ENCODE measurements at places on chromosomes 2 and 18. TPM values are rescaled to one million over a fixed set of nuclear protein-coding genes. Genes with fewer than 3 reads are reported as not detected.

GRCh38 chr2:10891390-10891789 is 20.3 kb upstream of the KCNF1 start:
- no peak for DNase-seq

DNA sequence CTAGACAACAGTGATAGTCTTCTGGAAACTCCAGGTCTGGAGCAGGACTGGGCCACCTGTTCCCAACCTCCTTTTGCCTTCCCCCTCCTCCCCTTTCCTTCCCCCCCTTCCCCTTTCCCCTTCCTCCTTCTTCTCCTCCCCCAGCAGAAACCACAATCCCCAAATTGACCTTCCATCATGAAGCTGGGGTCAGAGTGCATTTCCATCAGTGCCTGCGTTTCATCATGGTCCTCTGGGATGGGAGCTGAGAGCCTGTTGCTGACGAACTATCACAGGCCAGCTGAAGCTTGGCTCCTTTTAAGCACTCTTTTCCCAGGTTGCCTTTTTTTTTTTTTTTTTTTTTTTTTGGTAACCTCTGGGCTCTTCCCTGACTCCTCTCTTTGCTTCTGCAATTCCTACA is 52.6 kb upstream of the SMAD2 start:
- DNase-seq, result no peak

DNA sequence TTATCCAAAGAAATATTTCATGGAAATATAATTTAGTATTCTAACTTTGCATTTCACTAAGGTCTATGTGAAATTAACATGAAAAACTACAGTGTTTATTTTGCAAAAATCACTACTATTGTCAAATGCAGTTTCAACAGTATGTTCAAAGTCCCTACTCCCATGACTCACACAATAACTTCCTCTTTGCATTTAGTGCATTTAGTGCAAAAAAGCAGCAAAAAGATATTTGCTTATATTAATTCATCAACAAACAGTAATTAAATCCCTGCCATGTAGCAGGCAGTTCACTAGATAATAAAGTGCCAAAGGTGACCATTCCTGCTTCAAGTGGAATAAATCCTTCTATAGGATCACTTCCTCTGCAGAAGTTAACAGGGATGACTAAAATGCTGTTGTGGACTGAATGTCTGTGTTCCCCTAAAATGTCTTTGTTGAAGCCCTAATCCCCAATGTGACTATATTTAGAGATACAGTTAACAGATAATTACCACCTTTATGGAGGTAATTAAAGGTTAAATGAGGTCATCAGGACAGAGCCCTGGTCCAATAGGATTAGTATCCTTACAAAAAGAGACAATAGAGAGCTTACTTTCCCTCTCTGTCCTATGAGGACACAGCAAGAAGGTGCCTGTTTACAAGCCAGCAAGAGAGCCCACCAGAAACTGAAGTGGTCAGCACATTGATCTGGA is 61.7 kb downstream of the STK39 start:
- no peak for DNase-seq

DNA sequence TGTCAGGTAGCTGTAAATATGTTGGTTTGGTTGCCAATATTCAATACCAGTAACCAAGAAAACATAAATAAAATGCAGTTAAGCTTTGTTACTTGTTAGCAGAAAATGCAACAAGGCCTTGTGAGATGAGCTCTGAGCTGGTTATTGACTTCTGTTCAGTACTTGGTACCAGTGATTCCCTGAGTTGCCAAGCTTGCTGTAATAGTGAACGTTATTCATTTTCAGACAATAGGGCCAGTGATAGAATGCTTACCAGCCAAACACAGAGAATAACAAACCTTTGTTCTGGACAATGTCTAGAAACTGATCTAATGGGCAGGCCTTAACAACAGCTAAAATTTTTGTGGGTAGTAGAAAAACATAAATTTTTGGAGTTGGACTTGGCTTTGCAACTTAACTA is 29.5 kb downstream of the RASGRP3 start:
- DNase-seq, result no peak

DNA sequence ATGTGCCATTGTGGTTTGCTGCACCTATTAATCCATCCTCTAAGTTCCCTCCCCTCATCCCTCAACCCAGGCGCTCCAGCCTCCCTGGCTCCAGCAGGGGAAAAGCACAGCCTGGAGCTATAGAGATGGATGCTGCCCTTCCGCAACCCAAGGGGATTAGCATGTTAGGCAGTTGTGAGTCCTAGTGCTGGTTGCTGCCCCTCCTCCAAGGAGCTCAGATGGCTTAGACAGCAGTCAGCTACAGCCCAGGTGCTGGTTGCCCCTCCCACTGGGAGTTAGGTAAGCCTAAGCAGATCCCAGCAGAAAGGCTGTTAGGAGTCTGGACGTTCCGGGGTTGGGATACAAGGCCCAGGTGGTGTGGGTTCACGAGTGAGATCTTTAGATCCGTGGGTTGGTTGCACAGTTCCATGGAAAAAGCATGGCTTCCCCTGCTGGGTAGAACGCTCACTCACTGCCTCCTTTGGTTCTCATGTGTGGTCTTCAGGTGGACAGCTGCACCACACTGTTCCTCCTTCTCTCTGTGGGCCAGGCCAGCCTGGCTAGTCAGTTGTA is 446.1 kb downstream of the ZNF804A start:
- DNase-seq, result no peak

GRCh38 chr2:159617646-159618045 is 1.3 kb upstream of the BAZ2B start:
- no peak for DNase-seq

- DNase-seq, result no peak
Observed at GRCh38 chr2:216508229-216508628, 9.6 kb downstream of the RPL37A start.

DNA sequence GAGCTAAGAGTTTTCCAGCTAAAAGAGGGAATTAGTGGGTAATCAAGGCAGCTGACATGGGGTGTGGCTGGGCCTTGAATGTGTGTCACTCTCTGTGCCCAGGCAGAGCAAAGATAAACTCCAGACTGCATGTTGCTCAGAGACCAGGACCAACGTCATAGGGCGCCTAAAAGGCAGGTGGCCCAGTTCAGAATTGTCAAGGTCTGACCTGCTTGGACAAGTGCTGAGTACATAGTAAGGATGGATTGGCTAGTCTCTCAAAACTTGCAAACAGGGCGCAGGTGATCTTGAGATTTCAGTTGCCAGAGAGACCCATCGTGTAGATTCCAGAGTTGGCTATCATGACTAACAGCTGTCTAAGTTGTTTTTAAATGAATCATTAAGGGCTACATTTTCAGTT is 19.0 kb downstream of the CLUL1 start:
- DNase-seq, result no peak

- no peak for DNase-seq
Observed at GRCh38 chr2:42493468-42494354, at the start of gene KCNG3. TSS of gene KCNG3 (minus strand) at chr2:42493982. CDS start at chr2:42493501, 481 bp downstream.

DNA sequence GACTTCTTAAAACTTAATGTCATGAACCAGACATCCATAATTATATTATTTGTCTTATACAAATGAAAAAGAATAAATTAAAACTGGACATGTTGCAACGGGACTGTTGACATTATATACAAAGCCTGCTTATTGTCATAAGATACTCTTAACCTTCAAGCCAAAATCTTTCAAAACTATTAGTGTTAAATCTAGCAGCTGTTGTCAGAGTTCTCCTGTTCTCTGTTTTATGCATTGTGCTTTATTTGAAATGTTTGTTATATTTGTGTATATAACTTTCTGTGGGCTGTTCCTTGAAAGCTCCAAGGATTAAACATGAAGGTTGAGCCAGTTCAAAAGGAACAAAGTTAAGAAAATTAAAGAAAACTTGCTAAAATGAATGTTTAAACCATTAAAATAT is 335.5 kb upstream of the NT5C1B start:
- no peak for DNase-seq

- DNase-seq, result no peak
Observed at GRCh38 chr2:126893153-126893552, 5.5 kb upstream of the TEX51 start.

DNA sequence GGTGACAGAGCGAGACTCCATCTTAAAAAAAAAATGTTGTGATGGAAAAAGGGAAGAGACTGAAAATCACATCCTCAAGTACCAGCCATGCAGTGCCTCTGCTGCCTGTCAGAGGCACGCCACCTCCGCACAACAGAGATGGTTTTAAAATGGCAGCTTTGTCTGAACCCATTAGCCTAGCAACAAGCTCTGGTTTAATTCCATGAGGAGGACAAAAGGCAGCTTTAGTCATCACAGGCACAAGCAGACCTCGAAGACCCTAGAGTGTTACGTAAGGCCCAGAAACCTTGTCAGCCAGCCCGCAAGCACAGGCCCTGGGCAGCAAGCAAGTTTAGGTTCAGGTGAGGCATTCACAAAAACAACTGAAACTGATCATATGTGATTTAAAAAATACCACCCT is 10.4 kb downstream of the LCT start:
- no peak for DNase-seq

DNA sequence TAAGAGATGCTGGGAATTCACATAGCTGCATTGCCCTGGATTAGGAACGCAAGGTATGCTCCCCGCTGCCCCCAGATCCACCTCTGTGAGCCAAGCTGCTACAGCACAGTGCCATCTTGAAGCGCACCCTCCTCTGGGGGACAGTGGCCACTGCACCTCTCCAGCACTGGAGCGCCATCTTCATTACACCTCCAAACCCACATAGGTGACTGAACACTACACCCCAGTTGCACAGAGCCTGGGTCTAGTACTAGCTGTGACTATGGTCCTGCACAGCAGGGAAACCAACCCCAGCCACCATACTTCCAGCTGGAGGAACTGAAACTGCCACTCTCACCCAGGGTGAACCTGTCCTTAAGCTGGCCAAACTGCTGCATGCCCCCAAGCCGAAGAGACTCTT is 84.6 kb downstream of the TMEM237 start:
- DNase-seq, result no peak

DNA sequence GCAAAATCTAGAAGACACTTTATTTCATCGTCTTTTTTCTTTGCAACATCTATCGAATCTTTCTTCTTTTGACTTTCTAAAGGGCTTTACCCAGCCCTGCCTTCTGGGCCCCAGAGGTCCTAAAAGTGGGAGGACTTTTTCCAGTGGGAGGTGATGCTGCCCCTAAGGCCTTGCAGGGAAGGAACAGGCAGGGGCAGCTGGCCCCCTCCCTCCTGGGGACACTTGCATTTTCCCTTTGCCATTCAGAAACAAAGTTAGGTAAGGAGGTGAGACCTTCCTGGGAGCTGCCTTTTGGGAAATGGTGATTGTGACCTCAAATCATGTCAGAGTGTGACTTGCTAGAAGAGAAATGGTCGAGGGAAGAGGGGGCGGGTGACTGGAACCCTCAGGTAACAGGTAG is 132.7 kb downstream of the GLI2 start:
- DNase-seq, result no peak

DNA sequence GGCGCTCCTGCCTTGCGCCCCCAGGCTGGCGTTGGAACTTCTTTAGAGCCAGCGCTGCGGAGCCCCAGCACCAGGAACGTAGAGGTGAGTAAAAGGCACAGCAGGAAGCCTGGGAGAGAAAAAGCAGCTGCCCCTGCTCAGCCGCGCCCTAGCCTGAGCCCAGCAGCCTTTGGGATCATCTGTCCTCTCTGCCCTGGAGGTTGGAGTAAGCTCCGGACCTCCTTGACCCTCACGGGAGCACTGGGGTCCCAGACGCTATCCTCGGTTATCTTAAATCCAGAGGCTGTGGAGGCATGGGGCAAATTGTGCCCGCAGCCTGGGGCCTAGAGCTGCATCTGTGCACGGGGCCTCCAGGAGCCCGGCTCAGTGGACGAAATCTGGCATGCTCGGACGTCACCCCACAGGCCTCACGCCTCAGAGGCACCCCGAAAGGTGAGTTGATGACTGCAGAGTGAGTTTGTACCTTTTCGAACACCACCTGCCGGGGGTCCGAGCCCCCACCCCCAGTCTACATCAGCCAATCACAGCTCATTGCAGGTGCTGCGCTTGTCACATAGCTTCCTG is 1.6 kb upstream of the SLC66A2 start:
- no peak for DNase-seq

DNA sequence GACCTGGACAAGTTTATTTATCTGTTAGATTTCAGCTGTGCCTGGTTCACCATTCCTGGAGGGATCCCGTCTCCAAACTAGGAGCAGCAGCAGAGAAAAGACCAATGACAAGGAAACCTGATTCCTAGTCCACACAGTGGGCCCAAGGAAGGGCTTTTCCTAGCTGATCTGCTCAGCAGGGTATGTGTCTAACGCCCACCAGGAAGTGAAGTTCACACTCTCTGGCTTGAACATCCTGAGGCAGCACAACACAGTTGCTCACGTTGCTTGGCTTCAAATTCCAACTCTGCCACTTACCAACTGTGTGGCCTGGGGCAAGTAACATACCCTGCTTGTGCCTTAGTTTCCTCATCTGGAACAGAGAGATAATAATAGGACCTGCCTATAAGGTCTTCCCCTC is 42.9 kb downstream of the XDH start:
- DNase-seq, result no peak

- no peak for DNase-seq
Observed at GRCh38 chr2:39642051-39642718, 23.5 kb upstream of the TMEM178A start.

- no peak for DNase-seq
Observed at GRCh38 chr18:45660746-45661145, 45.5 kb downstream of the SLC14A2 start.

GRCh38 chr2:138757384-138757783 is 22.8 kb downstream of the NXPH2 start:
- no peak for DNase-seq

DNA sequence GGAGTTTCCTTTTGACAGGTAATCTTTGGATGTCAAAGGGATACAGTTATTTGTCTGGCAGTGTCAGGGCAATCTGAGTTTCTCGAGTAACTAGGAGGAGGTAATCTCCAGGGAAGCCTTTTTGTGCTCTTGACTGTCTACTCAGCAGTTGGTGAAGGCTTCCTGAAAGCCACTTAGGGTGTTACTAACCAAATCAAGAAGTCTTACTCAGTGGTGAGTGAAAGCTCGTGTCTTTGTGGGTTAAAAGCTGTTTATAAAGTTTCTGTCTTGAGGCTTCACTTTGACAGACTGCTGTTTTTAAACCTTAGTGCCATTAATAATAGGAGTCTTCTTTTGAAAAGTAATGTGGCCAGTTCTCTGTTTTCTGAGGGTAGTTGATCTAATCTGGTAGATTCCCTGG is 1.7 kb downstream of the THSD7B start:
- no peak for DNase-seq

Gene RESP18
- polyA plus RNA-seq, result not detected

Gene SULT1C4
- polyA plus RNA-seq, result 0.05 TPM

Gene DSG1
- not detected for polyA plus RNA-seq

Gene KCNS3
- 4.9 TPM for polyA plus RNA-seq

Gene SLC5A7
- not detected for polyA plus RNA-seq

Gene RFX8
- polyA plus RNA-seq, result 2.1 TPM

Gene ERFE
- 1.2 TPM for polyA plus RNA-seq

Gene CCDC148
- 0.67 TPM for polyA plus RNA-seq

Gene DARS1
- 44.0 TPM for polyA plus RNA-seq

Gene PSMG2
- polyA plus RNA-seq, result 85.7 TPM
